A549 (cell line): ENCODE measurements at places on chromosomes 3 and 15.

GRCh38 chr15:45347033-45347432, 31.3 kb downstream of the GATM start:
- no peak for DNase-seq

DNA sequence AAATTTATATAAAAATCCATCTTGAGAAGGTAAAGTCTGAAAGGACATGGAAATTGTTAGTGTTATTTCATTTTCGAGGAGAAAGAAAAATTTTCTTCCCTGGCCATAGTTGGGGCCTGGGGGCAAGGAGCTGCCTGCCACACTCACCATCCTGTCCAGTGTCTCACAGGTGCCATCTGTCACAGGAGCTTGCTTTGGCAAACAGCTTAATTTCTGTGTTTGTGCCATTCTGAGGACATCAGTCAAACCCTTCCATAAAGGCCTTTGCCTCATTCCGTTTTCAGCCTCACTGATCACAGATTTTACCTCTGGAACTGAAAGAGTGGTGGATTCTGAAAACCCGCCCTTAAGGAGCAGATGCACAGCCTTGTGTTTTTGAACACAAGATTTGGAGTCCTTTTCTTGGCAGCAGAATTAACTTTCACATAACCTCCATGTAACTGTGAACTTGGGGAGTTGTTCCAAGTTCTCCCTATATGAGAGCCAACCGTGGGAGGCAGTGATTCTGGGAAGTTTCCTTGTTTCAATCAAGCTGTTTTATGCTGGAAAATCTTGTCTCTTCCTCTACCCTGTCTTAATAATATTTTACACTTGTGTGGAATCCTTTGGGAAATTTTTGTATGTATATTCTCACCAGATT, 254.7 kb downstream of the CACNA2D3 start:
- DNase-seq = no peak

- DNase-seq = no peak
Observed at GRCh38 chr3:13708871-13709595, 160.1 kb downstream of the FBLN2 start.

DNA sequence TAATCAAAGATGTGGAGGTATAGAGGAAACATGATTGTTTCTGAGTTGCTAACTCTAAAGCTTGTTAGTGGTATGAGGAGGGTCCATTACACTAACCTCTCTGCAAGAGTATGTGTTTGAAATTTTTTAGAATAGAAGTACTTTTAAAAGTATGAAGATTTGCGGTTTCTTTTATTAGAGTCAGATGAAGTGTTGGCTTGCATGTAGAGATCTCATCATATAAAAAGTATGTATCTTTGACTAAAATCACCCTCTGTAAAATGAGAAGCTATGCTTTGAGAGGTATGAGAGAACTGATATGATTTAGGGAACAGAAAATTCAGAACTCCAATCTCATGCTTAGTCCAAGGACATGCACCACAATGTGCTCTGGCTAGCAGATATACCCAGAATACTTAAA, 140.4 kb upstream of the MBNL1 start:
- DNase-seq = no peak

DNA sequence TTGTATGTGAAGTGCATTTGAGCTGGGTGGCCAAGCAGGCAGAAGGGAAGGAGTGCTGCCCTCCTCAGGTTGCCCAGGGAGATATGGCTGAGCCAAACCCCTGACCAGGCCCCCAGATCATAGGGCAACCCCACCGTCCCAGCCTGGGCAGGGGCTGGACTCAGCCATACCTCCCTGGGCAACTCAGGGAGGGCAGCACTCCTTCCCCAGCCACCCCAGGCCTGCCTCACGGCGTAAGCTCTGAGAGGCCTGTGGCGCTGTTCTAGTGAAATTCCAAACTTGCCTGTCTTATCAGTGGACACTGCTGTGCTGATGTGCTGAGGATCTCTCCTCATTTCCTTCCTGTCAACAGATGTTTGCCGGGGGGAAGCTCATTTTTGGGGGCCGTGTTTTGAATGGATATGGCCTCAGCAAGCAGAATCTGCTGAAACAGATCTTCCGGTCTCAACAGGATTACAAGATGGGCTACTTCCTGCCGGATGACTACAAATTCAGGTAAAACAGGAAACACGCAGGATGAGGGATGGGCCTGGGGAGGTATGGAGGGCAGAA, 57.6 kb upstream of the FGD5 start:
- DNase-seq = no peak

- no peak for DNase-seq
Observed at GRCh38 chr3:178967177-178967532, 104.5 kb downstream of the ZMAT3 start.

DNA sequence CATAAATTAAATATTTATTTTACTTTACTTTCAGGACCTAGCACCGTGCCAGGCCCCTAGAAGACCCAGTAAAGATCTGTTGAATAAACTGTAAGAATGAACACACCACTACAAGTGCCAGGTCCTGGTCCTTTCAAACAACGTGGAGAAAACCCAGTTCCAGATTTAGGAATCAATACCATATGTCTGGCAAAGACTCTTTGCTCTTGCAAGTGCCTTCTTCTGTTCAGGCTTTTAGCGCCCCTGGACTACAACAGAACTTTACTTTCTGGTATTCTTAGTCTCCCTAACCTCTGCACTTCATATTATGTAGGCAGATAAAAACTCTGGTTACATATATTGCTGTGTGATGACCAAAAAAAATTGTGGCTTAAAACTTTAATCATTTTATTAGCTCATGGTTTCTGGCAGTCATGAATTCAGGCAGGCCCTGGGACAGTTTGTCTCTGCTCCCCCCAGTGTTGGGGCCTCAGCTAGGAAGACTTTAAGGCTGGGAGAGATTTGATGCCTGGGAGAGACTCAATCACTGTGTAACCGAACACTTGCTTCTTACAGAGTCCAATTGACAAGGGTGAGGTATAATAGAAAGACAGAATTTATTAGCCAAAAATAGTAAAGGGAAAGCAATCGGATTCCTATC, 2.9 kb upstream of the PSMA4 start:
- no peak for DNase-seq

DNA sequence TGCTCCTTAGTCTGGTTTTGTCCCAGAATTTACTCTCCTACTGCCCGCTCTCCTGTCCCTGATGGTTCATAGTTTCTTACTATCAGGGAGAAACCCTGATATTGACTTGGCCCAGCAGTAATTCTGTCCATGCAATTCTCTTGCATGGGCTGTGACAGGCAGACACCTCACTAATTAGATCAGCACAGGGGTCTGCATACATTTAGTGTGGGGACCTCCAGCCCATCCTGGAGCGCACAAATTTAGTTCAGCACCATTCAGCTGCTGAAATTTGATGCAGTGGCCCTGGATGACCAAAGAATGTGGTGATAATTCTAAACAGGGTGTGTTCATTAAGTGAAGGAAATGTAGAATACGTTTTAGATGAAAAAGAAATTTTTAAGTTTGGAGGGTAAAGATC, 555.5 kb upstream of the TBL1XR1 start:
- DNase-seq = no peak

- no peak for DNase-seq
Observed at GRCh38 chr15:84828086-84828908, 11.1 kb downstream of the ALPK3 start.

- no peak for DNase-seq
Observed at GRCh38 chr3:127108796-127109195, 84.1 kb upstream of the PRR23E start.

GRCh38 chr15:46879032-46879770, 838.1 kb upstream of the SEMA6D start:
- DNase-seq = no peak

- DNase-seq = no peak
Observed at GRCh38 chr3:195039180-195039843, 231.6 kb downstream of the XXYLT1 start.

DNA sequence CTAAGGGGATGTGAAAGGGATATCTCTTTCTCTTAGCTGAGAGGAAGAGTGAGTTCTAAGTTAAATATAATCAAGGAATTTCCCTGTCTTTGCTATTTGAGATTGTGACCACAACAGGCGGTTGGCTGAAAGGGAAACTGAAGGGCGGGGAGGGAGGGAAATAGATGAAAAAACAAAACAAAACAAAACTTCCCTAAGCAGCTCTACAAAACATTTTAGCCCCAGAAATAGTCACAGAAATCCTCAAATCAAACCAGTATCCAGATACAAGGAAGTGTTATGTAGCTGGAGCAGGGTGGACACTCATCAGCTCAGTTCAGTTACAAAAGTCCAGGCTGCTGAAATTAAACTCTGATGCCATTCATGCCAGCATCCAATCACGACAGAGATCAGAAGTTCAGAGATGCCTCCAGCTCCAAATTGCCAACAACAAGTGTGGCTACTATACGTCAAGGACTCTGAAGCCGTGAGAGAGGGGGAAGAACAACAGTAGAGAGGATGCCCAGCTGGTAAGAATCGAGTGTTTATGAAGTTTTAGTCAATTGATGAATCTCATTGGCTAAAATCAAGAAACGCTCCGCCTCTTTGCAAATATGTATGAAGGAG, 319 bp upstream of the TP63 start:
- DNase-seq = peak; percentile 88

- DNase-seq = no peak
Observed at GRCh38 chr15:52523647-52524046, 5.0 kb downstream of the MYO5A start.

DNA sequence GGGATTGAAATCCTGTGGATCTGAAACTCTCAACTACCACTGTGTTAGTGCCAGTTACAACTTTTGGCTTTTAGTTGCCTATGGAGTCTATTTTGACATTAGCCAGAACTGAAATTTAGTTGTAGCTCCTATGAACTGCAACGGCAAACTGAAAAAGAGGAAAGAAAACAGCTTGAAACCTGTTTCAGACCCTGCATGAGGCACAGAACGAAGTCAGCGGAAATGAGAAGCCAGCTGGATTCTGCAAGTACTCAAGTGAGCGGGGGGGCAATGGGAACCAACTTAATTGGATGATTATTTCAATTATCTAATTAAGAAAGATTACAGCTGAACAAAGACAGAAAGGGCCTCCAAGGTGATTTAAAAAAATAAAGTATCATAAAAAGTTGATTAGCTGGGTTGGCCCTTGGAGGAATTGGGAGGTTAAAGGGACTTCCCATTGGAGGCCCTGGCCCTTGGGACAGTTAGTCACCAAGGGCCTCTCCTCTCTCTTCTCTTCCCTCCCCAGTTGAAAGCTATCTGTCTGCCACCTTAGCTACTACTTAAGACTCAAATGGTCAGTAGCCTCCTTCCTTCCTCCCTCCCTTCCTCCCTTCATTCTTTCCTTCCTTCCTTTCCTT, 352.1 kb downstream of the SHQ1 start:
- DNase-seq = no peak

- DNase-seq = no peak
Observed at GRCh38 chr3:43243590-43244587, 42.5 kb upstream of the SNRK start.

DNA sequence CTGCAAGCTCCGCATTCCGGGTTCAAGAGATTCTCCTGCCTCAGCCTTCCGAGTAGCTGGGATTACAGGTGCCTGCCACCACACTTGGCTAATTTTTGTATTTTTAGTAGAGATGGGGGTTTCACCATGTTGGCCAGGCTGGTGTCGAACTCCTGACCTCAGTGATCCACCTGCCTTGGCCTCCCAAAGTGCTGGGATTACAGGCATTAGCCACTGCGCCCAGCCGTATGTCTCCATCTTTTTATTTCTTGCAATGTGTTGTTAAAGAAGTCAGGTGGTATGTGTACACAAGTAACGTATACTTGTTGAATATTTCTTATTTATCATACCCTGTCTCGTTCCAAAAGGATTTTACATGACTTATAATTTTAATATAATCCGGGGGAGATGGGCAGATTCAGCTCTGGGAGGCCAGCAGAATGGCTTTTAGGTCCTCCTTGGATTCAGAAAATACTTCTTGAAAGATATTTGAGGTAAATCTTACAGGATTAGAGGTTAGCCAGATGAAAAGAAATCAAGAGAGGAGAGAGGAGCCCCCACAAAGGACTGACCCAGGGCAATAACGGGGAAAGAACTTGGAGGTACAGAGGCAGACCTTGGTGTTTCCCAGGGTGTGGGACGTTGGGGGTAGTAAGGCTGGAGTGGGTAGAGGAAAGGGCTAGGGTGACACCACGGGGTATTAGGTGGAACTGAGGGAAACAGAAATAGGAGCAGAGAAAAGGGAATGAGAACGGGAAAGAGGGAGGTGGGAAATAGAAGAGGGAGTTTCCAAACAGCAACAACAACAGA, 27.2 kb upstream of the MUC20 start:
- no peak for DNase-seq

DNA sequence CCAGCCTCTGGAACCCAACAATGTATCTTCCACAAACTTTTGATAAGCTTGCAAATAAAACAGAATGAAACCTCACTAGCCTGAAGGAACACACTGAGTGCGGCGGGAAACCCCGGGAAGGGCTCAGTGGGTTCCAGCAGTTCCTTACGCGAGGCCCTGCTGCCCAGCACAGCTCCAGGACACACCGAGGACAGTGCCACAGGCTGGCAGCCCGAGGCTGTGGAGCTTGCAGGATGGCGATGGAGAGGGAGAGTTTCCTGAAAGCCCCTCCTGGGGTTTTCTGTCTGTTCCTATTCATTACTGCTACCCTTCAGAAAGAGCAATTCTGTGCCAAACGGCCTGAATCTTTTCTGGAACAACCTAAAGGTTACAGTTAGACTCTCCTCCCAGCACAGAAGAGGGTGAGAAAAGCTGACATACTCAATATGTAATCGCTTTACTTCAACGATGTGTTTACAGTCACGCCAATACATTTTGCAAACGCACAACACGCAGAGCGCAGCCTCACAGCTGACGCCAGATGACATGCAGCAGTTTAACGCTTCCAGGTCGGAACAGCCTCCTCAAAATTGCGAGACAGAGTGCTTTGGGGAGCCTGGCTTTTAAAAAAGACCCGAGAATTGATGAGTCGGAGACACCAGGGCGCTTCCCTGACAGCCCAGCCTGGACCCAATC, 57.1 kb upstream of the RPL32 start:
- no peak for DNase-seq

GRCh38 chr15:60057554-60057953, 53.4 kb downstream of the FOXB1 start:
- no peak for DNase-seq

DNA sequence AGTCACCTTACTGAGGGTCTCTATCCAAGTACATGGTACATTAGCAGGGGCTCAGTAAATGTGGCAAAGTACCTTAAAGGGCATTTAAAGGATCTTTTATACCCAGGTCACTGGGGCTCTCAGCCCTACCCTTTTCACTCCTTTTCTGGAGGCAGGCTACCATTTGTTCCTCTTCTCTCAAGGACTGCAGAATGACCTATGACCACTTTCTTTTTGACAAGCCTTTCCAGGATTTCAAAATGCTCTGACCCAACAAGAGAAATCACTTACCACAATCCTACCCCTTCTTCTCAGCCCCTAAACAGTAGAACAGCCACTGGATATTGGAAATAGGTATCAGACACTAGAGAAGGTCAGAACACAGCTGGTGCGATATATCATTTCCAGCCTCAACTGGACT, 221.8 kb upstream of the TPRG1 start:
- DNase-seq = no peak

- no peak for DNase-seq
Observed at GRCh38 chr3:49840388-49840787, 16.0 kb downstream of the TRAIP start.

DNA sequence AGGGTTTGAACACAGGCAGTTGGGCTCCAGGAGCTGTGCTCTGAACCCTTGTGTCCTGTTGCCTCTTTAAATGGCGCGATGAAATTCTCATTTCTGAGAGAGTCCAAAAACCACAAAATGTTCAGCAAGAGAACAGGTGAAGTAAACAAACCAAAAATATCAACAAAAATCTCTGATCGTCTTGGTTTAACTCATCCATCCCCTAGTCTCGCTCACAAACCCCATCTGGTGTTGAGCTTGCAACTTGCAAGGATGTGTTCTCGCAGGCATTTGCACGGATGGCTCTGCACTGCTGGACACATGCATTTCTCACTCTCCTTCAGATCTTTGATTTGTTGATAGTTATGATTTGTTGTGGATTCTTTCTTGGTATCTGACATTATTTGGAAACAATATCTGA, 31.1 kb downstream of the FAH start:
- DNase-seq = no peak
